ENCODE measurements at places on chromosomes 5 and 9.

- DNase-seq: no peak
These were observed 208.3 kb upstream of the MAP3K1 start for GRCh38 chr5:56607074-56607473.

DNA sequence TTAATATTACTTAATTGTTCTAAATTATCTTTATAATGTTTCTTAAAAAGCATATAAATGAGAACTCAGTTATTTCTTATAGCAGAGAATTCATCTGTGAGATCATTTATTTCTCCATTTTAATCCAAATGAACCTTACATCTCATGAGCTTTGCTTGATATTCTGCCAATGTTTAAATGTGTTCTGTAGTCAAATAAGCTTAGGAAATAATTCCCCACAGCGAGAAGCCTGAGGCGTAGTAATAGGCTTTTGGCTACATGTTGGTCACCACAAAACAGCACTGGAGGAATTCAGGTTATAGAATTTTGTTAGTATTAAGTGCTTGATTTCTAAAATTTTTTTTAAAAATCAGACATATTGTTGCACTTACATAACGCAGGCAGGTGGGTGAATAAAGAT is 585.3 kb upstream of the RORB start:
- no peak for DNase-seq

DNA sequence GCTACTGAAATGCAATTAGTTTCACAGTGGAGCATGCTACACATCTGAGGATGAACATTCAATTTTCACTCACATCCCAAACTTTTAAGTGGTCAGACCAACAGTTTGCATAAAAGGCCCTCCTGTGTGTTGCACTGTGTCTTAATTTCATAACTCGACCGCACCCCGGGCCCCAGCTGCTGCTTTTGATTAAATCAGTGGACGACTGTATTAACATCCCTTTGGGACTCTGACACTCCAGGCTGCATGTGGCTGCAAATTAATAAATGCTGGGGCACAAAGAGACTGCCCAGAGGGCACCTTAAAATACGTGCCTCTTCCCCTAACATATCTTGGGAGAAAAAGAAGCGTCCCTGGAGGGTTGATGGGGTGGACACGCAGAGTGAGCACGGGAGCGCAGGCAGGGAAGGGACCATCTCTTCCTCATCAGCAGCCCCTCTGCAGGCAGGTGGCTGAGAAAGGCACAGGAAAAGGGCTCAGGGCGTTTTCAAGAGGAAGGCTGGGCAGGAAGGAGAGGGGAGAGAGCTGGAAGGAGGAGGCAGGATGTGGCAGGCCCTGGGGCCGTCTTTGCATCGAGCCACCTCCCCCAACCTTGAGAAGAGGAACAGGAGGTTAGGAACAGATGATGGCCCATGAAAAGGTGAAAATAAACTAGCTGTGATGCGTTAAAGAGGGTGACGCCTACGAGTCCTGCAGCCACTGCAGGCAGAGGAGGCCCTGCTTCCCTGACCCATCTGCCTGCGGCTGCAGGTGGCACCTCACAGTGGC is 18.6 kb downstream of the MED10 start:
- no peak for DNase-seq

- no peak for DNase-seq
These were observed 26.9 kb downstream of the ADAM19 start for GRCh38 chr5:157548513-157549282.

DNA sequence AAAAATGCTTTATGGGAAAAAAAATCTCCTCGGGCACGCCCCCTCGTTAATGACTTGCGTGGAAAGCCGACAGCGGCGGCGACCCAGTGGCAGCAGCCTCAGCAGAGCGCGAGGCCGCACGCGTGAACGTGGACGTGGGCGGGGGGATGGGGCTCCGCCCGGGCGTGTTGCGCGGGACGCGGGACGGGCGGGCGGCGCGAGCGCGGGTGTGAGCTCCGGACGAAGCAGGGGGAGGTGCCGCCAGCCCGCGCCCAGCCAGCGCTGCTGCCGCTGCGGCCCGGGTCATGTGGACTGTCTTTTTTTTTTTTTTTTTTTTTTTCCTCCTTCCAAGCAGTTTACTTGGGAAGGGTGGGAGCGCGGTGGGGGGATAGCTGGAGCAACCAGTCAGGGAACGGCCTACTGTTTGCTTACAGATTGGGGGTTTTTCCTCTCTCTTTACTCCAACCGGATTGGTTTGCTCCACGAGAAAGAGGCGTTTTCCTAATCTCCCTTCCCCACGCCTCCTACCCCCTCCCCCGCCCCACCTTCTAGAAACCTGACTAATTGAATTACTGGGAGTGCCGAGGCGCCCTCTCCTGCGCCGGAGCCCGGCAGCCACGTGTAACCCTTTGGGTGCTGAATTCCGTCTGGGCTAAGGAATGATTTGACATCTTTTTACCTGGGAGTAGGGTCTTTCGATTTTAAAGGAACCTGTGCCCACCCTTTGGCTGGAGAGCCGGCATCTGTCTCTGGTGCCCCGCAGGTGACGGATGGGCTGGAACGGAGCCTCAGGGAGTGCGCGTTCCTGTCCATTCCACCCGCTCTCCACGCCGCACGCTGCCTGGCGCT is 1.7 kb upstream of the EFNA5 start:
- no peak for DNase-seq

GRCh38 chr5:171669571-171669970 is 116.0 kb upstream of the SMIM23 start:
- DNase-seq: no peak
